Stimulated activated CD8-positive, alpha-beta memory T cell treated with anti-CD3 and anti-CD28 coated beads, Interleukin-7, amount 100 ng/mL, for 1 hour (primary cell): ENCODE measurements at places on chromosomes 11 and 22.

GRCh38 chr22:24265734-24266133 is 4.9 kb upstream of the SPECC1L start:
- DNase-seq: no peak

DNA sequence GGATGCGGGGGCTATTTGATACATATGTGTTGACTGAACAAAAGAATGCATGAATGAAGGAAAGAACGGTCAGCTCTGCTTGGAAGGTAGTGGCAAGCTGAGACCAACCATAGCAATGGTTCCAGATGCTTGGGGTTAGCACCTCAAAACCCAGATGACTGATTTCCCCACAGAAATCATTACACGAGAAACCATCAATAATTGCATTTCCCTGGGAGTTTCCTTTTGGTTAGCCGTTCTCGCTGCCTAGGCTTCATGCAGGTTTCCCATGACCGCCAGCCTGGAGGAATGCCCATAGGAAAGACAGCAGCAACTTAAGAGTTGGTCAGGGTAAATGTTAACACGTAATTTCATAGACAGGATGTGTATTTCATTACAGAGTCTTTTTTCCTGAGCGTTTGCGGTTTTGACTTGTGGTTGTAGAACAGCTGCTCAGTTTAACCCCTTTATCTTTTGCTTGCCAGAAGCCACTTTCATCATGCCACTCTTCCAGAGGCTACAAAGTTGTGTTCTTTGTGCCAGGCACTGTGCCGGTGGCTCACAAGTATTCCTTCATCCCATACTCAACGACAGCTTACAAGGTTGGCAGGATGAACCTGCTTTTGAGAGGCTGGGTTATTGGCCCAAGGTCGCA is 2.8 kb downstream of the IL17RA start:
- no peak for DNase-seq

- DNase-seq: no peak
Measured at GRCh38 chr22:27798511-27799014, 3.0 kb downstream of the MN1 start.

DNA sequence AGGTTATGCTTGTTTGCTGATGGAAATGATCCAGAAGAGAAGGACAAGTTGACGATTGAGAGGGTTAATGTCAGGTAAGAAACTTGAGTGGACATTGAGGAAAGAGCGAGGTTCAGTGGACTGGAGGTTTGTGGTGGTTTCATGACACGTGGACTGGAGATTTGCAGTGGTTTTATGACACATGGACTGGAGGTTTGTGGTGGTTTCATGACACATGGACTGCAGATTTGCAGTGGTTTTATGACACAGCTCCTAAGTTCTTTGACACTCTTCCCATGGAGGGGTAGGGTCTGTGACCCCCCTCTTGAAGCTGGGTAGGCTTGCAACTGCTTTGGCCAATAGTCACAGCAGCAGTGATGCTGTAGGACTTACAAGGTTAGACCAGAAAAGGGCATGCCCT is 5.4 kb upstream of the MAPK8IP2 start:
- no peak for DNase-seq

DNA sequence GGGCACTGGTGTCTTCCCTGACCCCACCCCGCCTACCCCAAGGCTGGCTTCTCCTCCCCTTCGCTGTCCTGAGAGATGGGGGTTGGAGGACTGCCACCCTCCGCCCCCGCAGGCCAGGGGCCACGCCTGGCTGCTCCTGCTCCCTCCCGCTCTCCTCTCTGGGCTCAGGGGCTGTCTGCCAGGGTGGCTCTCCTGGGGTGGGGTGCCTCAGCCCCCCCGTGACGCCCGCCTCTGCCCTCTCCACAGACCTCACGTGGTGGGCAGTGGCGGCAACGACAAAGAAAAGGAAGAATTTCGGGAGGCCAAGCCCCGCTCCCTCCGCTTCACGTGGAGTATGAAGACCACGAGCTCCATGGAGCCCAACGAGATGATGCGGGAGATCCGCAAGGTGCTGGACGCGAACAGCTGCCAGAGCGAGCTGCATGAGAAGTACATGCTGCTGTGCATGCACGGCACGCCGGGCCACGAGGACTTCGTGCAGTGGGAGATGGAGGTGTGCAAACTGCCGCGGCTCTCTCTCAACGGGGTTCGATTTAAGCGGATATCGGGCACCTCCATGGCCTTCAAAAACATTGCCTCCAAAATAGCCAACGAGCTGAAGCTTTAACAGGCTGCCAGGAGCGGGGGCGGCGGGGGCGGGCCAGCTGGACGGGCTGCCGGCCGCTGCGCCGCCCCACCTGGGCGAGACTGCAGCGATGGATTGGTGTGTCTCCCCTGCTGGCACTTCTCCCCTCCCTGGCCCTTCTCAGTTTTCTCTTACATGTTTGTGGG is 8.1 kb downstream of the RCOR2 start:
- DNase-seq: no peak

DNA sequence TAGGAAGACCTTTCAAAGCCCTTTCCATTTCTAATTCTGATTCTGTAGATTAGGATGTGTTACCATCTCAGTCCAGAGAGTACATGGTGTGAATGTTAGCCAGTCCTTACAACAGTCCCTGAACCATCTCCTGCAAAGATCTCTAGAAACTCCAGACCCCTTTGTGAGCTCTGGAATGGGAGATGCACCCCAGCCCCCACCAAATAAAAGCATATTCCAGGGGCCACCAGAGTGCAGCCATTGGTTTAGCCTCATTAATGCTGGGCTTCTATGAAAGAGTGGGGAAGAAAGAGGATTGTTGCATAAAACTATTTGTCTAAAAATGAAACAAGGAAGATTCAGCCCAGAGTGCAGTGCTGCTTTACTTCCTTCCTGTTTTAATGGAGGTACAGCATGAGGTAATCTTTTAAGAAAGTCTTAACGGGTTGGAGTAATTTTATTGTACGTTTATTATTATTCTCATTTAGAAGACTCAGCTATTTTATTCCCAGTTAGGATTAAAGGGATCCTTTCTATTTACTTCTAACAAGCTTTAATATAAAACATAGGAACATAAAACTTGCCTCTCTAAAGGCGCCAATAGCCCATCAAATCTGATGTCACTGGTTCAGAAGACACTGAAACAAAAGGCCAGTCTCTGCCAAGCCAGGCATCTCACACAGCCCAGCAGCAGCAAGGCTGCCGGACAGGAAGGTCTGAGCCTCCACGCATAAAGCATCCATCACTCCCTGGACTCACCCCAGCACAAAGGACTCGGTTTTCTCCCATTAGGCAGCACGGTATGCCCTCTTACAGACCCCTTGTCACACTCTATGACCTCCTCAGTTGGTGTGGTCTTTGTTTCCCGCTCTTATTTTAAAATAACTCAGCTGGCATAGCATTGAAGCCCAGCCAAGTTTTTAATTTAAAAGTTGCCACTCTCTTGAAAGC is 203.9 kb upstream of the BLID start:
- no peak for DNase-seq

DNA sequence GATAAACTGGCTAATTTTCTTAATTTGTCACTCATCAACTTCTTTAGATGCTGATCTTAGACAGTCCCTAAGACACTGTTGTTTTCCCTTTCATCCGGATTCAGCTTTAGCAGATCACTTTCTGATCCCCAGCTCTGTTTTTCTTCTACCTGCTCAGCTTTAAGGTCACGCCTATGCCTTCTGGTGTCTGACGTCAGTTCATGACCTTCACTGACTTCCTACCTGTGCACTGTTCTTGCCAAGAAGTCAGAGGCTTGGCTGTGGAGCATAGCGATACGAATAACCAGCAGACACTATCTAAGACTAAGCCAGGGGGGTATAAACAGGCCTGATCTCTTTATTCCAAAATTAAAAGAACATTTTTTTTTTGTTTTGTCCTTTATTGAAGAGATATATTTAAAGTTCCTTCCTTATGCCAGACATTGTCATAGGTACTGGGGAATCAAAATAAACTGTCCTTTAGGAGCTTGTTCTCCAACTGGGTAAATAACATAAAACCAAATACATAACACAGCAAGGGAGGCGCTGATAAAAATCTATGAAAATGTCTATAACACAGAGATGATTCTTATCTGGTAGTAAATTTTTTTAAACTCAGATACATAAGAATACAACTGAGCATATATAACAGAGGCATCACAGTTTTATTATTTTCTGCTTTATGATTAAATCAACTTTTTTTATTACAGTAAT is 352.2 kb upstream of the CTSC start:
- no peak for DNase-seq

DNA sequence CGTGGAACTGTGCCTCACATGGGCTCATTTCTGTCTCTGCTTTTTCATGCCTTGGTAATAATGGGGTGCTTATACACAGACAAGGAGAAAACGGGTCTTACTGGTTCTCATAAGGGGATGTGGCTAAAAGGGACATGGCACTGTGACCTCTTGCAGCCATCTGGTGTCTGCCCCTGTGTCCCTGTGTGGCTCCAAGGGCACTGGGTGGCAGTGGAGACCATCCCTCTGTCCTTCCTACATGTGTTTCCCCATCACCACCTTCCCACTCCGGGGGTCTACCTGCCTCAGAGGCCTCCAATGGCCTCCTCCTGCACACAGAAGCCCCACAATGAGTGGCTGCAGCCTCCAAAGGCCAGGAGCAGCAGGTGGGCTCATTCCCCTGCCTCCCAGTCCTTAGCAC is 221.2 kb downstream of the CEP164 start:
- DNase-seq: no peak

GRCh38 chr11:74001822-74002286 is 7.0 kb downstream of the UCP3 start:
- no peak for DNase-seq

GRCh38 chr11:116918925-116919655 is 81.7 kb upstream of the APOA1 start:
- no peak for DNase-seq

GRCh38 chr22:50060441-50061140 is 2.5 kb upstream of the TTLL8 start:
- no peak for DNase-seq

DNA sequence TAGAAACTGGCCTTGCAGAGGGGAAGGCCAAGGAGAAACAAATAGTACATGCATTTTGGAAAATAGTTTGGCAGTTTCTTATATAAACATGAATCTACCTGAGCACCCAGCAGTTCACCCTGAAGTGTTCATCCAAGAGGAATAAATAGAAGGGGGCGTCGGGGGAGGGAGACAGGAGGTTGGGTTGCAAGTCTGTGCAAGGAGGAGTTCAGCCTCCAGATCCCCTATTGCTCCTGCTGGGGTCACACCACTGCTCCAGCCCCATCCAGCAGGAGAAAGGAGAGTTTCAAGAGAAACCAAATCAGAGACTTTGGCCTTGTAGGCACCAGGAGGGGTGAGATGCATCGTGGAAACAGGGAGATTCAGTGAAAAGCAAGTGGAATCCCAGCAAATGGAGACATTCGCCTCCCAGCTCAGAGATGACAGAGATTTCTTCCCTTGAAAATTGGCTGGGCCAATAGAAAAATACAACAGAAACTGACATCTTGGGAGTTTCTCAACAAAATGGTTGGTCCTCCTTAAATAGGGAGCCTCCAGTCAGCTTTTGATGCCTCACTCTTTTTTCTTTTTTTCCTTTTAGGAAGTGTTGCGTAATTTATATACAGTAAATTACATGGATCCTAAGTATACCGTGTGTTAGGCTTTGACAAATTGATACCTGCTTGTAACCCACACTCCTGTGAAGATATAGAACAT is 34.1 kb downstream of the OTOG start:
- no peak for DNase-seq

GRCh38 chr11:16392616-16393015 is 36.3 kb upstream of the SOX6 start:
- DNase-seq: no peak

DNA sequence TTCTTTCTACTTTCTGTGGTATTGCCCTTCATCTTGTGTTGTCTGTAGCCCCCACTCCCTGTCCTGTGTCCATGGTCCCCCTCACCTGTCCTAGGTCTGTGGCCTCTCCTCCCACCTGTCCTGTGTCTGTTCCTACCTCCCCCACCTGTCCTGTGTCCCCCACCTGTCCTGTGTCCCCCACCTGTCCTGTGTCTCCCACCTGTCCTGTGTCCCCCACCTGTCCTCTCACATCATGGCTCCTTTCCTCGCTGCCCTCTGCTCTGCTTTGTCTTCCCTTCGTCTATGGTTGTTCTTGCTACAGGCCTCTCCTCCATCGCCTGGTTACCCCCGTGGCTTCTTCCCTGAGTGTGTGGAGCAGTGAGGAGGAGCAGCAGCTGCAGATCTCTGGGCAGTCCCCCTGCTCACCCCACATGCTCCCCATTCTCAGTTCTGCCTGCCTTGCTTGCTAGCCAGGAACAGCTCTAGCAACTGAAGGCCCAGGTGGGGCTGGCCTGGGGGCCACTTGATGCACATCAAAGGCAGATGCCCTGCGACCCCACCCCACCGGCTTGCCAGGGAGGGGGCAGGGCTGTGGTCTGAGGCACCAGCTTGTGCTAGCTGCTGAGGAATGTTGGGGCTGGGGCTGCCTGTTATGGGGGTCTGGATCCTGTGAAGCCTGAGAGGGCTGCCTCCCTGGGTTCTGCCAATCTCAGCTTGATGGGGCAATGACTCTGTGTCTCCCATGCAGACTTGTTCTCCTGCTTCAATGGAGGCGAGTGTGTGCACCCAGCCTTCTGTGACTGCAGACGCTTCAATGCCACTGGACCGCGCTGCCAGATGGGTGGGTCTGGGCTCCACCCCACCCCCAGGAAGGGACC is 5.6 kb downstream of the OTOG start:
- DNase-seq: no peak

DNA sequence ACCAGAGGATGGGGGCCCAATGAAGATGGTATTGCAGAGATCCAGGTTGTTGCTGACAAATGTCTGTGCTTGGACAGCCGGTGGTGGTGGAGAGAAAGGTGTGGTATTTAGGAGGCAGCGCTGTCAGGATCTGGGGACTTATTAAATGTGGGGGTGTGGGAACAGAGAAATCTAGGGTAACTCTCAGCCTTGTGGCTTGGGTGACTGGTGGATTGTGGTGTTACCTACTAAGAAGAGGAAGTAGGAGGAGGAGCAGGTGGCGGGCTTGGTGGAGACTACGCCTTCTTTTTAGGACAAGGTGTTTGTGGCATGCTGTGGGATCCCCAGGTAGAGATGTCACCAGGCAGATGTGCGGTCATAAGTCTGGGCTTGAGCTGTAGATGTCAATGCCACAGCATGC is 144.0 kb downstream of the GRIK4 start:
- no peak for DNase-seq

GRCh38 chr22:45948081-45948648 is 28.8 kb downstream of the WNT7B start:
- no peak for DNase-seq

- DNase-seq: no peak
Measured at GRCh38 chr11:134756811-134757540, 344.9 kb upstream of the B3GAT1 start.

DNA sequence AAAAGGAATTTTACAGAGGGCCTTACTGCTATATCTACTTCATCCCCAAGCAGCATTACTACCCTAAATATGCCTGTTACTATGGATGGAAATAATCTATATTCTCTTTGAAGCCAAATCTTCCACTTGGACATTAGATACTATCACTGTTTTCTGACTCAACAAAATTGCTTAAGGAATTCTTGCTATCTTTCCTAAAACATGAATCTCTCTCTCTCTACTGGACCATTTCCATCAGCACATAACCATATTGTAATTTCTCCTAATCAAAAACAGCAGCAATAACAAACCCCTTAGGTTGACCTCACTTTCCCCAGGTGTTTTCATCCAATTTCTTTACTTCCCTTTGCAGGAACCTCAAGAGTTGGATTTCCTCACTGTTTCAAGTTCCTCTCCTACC is 67.9 kb upstream of the BLID start:
- DNase-seq: no peak
